Activated CD8-positive, alpha-beta T cell treated with anti-CD3 and anti-CD28 coated beads for 36 hours (primary cell): ENCODE measurements at places on chromosomes 4 and X. TPM values are rescaled to one million over a fixed set of nuclear protein-coding genes. Genes with fewer than 3 reads are reported as not detected.

GRCh38 chr4:172830295-172830764 lies 338.3 kb upstream of the GALNT7 start:
- no peak for DNase-seq

- DNase-seq: no peak
These were observed 42.5 kb downstream of the HTRA3 start for GRCh38 chr4:8312069-8312445.

- DNase-seq: no peak
These were observed 45.4 kb upstream of the CTAG2 start for GRCh38 chrX:154698630-154699248.

DNA sequence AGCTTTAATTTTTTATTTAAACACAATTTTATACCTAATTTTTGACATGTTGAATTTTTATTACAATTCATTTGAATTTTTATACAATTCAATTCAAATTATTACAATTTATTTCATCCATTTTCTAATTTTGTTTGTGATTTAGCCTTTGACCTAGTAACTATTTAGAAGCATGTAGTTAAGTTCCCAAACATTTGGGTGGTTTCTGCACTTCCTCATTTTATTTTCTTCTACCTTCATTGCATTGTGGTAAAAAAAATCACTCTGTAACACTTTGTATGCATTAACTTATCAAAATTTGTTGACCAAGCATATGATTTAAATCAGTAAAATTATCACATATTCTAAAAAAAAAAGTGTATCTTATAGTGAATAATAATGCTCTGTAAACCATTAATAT lies 928.9 kb downstream of the ARAP2 start:
- DNase-seq: no peak

DNA sequence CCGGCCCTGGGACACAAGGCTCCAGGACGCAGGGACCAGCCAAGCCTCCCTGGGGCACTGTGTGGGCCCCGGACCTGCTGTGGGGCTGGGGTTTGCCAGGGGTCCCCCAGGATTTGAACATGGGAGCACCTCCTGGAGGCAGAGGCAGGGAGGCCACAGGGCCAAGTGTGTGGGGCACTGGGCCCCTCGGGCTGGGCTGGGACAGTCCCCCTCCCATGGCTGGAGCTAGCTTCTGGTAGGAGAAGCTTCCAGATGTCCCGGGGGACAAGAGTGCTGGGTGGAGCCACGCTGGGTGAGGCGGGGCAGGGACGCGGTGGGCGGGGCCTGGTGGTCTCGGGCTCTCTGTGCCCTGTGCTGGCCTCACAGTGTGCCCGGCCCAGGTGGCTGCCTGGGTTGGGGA lies 18.6 kb downstream of the FGFRL1 start:
- DNase-seq: no peak

Gene CPZ
- not detected for total RNA-seq

Gene DACH2
- not detected for total RNA-seq

Gene DRD5
- total RNA-seq: not detected

Gene GPAT3
- total RNA-seq: 2.7 TPM
